GM13977 (cell line): ENCODE measurements at places on chromosomes 1 and 21.

DNA sequence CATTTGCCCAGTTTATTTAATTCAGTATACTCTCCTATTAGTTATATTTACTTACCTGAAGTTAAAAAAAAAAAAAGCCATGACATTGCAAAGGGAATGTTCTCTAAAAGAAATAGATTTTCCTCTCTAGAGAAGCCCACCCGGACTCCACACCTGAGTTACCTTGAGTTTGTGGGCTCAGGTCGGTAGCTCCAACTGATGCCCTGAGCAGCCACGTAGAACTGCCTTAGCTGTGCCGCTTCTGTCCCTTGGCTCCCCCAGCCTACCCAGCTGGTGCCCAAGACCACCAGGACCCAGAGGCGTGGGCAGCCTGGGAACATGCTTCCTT lies 250 bp downstream of the F5 start:
- DNase-seq, result no peak

DNA sequence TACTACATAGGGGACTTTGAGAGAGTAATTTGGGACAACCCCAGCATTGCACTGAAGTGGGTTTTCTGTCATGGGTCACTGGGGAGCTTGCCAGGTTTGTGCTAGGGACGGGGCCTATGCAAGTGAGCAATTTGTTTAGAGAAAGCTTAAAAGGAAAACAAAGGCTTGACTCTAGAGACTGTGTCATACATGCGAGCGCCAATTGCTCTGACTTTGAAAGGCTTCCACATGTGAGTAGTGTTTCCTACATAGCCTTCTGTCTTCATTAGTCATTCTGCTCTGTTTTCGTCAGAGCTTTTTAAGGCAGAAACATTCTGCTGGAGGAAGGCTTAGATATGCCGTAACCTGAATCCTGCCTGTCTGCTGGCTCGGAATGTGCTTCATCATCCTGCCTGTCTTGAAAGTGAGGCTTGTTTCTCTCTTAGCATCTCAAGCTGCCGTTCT lies 28.4 kb downstream of the TRIM45 start:
- peak; percentile 12 for DNase-seq

- no peak for DNase-seq
Measured at GRCh38 chr1:95073446-95073845, 695 bp upstream of the ALG14 start.

- DNase-seq, result no peak
Measured at GRCh38 chr1:8751984-8752383, 65.5 kb downstream of the RERE start.

- DNase-seq, result no peak
Measured at GRCh38 chr1:246591047-246591446, 24.8 kb downstream of the CNST start.
